Activated CD4-positive, alpha-beta T cell treated with anti-CD3 and anti-CD28 coated beads for 1 hour (primary cell): ENCODE measurements at places on chromosomes 3 and 15.

- no peak for DNase-seq
Measured at GRCh38 chr3:113758389-113759024, 11.7 kb downstream of the ATP6V1A start.

DNA sequence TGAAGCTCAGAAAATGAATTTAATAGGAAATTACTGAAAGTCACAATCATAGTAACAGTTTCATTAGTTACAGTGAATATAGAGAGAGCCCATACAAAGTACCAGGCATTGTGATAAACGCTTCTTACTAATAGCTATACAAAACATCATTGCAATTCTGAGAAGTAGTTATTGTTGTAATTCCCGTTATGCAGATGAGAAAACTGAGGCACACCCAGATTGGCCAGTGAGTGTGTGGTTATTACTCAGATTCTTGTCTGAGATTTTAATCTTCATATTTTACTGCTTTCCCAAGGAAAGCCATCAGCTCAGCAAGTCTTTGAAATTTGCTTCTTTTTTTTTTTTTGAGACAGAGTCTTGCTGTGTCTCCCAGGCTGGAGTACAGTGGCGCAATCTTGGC lies 14.3 kb downstream of the FLNB start:
- DNase-seq, result no peak

GRCh38 chr3:46324036-46324435 lies 29.9 kb upstream of the CCR2 start:
- DNase-seq, result no peak

DNA sequence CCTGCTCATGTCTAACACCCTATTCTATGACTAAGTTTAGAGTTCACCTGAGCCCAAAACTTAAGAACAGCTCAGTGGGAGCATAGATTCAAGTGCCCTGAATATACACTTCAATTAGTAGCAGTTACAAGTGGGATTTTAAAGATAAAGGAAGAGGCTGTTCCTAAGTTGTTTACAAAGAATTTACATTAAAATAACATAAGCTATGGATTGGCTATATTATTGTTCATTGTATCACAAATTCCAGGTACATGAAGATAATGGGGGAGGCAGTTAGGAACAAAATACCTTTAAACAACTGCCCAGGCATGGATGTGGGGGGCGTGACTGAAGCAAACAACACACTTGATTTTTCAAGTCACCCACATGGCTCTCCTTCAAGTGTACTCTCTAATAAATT lies 52.7 kb downstream of the ROPN1B start:
- DNase-seq, result no peak

- no peak for DNase-seq
Measured at GRCh38 chr3:50356553-50356952, 2.8 kb downstream of the TMEM115 start.

GRCh38 chr15:55599439-55599838 lies 11.3 kb upstream of the PYGO1 start:
- no peak for DNase-seq

DNA sequence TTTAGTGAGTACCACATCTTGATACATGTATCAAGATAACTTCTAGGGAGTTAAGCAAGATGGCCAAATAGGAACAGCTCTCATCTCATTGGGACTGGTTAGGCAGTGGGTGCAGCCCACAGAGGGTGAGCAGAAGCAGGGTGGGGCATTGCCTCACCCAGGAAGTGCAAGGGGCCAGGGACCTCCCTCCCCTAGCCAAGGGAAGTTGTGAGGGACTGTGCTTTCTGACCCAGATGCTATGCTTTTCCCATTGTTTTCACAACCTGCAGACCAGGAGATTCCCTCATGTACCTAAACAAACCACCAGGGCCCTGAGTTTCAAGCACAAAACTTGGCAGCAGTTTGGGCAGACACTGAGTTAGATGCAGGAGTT lies 665.0 kb upstream of the CBLB start:
- no peak for DNase-seq

DNA sequence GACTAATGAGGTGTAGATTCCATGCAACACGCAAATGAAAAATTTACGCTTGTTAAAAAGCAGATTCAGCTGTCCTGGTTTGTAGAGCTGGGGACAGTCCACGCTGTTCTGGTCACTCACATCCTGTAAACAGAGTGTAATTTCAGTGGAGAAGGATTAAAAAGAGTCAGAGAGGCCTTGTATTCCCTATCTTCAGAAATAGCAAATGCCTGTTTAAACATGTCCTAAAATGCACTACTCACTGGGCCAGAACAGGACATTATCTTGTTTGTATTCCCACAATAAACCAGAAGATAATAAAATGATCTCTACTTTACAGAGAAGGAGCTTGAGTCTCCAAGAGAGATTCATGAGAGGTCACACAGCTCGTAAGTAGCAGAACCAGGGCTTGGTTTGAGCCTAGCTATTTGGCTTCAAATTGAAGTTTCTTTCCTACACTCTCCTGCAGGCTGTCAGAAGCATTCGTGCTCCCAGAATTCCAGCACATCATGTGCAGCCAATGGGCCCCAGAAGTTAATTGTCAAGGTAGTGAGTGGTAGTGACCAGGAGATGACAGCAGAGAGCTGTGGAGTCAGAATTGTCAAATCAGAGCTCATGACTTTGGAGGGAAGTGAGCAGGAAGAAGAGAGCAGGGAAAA lies 242.5 kb downstream of the ATP8B4 start:
- DNase-seq, result no peak

- DNase-seq, result no peak
Measured at GRCh38 chr3:136093771-136094170, 102.4 kb downstream of the MSL2 start.

DNA sequence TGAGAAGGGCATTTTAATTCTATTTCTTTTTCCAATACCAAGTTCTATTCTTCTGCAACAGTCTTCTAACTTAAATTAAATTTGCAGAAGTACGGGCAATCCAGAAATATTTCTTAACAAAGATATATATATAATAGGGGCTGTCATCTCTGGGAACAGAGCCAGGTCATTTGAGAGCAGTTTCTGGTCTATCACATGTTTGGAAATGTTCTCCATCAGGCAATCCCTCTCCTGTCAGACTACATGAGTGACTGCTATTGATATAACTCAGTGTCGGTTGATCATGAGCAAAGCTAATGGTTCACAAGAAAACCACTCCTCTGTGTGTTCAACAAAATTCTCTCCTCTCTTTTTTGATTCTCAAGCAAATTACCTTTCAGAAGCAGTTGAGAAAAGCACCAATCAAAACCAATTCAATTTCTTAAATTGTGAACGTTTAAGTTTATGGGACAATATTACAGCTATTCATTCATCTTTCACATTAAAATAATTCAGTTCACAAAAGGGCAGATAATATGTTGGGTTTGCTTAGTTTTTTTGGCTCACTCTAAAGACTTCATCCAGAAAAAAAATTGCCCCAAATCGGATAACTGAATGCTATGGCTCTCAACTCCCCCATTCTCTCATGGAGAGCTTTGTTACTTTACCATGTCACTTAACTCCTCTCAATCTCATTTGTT lies 152.9 kb upstream of the TGFBR2 start:
- no peak for DNase-seq

DNA sequence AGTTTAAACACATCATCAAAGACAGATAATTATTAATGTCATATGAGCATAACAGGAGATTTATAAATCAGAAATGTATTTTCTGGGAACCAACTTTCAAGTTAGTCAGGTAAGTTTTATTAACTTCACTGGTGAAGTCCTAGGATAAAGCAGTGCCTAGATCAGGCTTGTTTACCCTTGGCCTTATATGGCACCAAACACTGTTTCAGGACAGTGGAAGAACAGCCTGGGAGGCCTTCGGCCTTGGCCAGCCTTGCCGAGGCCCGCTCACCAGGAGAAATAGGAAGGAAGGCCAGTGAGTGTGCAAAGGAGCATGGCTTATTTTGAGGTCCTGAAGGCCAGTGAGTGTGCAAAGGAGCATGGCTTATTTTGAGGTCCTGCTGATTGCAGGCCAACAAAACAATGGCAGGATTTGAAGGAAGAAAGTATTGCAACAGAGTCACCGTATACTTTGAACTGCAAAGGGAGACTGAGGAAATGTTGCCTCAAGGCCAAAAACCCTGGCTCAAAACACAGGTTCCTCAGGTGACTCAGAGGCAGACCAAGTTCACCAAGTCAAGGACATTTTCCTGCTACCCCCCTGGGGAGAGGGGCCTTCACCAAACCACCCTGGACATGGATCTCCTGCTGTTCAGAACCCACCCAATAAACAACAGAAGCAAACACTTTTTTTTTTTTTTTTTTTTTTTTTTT lies 174.3 kb downstream of the TP63 start:
- DNase-seq, result no peak

DNA sequence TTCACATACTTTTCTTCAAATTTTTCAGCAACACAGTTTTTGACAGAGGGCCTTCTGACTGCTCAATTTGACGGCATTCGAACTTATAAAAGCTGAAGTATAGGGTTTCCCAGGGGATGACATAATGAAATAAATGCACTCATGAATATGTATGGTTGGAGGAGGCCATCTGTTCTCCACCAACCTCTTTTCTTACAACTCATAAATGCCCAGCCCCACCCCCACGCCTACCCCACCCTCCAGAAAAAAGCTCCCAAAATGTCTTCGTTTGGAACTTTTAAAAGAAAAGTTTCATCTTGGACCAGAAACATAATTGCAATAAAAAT lies 211.6 kb upstream of the LRRN1 start:
- no peak for DNase-seq

DNA sequence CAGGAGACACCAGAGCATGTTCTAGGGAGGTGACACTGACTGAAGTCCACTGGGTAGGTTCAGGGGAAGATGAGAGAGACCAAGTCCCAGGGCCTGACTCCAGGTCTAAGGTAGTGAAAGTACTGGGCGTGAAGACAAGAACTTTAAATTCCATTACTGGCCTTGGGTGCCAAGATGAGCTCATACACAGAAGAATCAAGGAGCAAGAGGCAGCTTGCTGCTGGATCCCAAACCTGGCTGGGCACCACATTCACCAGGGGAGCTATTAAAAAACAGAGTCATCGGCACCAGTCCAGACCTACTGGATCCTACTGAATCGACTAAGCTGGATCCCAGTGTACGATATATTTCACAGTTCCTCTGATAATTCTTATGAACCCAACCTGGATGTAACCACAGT lies 42.1 kb upstream of the ATG7 start:
- DNase-seq, result no peak

DNA sequence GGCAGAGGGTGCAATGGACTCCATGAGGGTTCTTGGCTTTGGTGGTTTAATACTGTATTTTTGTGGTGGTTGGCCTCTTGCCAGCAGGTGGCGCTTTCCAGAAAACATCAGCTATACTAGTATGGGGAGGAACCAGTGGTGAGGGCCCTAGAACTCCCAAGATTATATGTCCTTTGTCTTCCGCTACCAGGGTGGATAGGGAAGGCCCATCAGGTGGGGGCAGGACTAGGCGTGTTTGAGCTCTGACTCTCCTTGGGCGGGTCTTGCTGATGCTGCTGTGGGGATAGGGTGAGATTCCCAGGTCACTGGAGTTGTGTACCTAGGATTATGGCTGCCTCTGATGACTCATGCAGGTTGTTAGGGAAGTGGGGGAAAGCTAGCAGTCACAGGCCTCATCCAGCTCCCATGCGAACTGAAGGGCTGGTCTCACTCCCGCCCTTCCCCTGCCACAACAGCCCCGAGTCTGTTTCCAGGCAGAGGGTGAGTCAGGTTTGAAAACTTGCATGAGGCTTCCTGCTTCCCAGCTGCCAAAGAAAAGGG lies 357.7 kb downstream of the OTOL1 start:
- no peak for DNase-seq

DNA sequence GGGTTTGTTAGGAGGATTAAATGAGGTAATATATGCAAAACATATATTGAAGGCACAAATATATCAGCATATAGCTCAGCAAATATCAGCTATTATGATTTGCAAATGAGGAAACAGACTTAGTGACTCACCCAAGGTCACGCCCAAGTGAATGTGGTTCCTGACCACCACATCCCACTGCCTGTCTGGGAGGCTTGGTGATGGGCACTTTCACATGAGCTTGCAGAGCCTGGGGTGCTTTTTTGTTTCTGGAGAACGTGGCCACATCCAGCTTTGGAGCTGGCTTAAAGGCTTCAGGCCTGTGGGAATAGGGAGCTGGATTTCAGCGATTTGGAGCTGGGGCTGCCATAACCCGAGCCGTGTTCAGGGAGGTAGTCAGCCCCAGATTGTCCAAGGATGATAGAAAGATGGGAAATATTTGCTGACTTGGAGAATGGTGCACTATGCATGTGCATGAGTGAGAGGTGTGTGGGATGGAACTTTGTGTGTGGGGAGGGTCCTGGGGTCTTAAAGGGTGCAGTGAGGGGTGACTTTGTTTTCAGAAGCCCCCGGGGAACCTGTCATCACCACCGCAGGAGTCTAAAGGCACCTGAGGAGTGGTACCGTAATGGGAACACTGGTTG lies 12.0 kb upstream of the FGD5 start:
- DNase-seq, result no peak

- no peak for DNase-seq
Measured at GRCh38 chr3:114035896-114036295, 20.4 kb downstream of the CCDC191 start.

GRCh38 chr15:79815468-79815867 lies 81.3 kb downstream of the MTHFS start:
- no peak for DNase-seq

DNA sequence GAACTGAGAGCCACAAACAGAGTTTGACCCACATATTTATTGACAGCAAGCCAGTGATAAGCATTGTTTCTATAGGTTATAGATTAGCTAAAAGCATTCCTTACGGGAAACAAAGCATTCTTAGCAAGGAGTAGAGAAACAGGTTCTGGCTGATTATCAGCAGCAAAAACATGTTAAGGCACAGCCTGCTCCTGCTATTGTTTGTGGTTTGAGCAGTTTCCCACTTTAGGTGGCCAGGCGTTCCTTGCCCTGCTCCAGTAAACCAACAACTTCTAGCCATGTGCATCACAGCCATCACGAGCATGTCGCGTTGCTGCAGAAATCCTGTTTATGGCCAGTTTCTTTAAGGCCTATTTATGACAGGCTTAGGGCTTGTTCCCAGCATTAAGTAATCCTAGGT lies 44.7 kb upstream of the C2CD4B start:
- no peak for DNase-seq

- no peak for DNase-seq
Measured at GRCh38 chr15:33132722-33133345, 61.7 kb downstream of the FMN1 start.

DNA sequence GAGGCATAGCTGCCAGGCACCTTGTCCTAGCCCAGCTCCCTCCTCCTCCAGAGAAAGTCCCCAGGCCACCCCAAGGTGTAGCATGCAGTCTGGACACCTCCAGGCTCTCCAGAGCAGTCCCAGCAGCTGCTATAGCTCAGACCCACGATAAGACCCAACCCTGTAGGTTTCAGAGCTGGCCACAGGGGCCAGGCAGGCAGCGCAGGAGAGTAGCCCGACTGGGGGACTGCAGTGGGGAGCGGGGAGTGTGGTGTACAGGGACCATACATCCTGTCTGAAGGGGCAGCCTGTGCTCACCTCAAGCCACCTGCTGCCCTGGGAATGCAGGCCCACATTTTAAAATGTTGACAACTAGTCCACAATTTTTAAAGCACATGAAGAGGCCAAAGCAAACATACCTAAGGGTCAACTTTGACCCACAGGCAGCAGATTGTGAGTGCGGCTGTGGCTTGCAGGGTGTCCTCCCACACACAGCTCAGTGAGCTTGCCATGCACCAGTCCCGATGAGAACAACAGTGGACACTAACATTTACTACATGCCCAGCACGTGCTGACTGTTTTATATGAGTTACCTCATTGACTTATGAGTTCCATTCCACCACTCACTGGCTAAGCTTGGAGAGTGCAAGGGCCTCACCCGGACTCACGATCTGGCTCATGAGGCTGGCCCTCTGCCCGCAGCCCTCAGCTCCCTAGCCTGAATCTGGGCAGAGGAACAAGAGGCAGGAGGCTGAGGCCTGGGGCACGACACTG lies 81.4 kb downstream of the DNAJB8 start:
- no peak for DNase-seq
